ENCODE measurements at places on chromosomes 13 and 19.

GRCh38 chr13:43389983-43390382 lies 366.6 kb downstream of the DNAJC15 start:
- DNase-seq: no peak

DNA sequence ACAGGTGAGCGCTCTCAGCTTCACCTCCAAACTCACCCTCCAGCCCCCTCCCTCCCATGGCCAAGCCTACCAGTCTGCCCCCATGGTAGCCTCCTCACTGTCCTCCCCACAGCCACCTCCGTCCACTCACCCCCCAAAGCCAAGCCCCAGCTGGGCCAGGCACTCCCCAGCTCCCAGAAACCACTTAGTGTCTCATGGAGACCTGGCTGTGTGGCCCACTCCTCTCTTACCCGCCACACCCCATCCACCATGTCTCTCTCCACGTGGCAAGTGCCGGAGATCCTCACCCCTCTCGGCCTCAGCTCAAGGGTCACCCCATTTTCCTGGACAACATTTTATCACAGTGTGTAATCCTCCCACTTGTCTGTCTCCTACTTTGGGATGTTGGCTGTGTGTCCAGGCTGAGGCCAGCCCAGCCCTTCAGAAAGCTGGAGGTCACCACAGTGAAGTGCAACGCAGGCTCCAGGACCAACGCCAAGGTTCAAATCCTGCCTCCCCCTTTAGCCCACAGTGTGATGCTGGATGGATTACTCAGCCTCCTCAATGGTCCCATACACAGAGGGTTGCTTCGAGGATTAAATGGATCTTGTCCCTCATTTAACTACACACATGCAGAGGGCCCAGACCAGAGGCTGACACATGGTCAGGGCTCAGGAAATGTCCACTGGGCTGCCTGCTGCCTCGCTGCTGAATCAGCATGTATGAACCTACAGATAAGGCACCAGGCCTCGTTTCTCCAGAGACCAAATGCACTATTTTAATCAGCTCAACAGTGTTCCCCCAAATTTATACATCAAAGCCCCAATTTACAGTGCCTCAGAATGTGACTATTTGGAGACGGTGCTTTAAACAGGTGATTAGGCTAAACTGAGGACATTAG lies 71.3 kb downstream of the CEBPG start:
- DNase-seq: no peak

- DNase-seq: no peak
These were observed 9.0 kb downstream of the ZNF331 start for GRCh38 chr19:53546758-53547513.

DNA sequence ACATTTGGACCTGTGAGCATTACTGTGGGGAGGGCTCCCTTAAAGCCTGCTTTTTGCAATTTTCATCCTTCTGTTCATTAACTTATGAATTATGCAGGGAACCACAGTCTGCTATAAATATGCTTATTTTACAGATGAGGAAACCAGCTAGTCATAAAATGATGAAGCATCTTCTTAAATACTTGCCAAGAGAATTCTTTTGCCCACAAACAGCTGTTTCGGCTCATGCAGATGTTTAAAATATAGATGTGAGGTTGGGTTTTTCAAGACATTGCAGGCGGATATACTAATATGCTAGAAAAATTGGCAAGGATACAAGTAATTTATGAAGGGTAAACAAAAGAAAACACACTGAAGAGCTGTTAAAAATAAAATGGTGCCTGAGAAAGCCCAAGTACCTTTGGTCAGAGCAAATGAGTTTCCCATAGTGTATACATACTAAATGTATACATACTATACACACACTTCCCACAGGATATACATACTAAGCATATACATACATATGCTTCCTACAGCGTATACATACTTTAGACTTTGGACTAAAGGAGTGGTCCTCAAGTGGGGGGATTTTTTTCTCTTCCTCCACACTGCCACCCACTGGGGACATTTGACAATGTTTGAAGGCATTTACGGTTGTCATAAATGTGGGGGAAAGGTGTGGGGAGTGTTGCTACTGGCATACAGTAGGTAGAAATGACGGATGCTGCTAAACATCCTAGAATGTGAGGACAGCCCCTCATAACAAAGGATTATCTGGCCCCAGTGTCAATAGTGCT lies 164.9 kb upstream of the CSNK1A1L start:
- no peak for DNase-seq

DNA sequence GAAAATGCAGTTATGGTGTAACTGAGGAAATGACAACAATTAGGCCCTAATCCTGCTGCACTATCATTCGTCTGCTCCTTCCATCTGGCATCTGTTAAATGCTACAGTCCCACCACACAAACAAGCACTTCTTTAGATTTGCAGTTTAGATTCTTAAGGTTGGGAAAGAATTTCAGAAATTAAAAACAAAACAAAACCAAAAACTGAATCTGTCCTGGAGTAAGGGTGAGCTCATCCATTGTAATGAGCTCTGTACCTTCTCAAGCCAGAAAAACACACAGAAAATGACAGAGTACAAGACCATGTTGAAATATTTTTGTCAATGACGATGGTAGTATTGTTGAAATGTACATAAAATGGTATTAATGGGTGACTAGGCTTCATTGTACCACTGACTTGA lies 28.3 kb downstream of the SMAD9 start:
- no peak for DNase-seq

DNA sequence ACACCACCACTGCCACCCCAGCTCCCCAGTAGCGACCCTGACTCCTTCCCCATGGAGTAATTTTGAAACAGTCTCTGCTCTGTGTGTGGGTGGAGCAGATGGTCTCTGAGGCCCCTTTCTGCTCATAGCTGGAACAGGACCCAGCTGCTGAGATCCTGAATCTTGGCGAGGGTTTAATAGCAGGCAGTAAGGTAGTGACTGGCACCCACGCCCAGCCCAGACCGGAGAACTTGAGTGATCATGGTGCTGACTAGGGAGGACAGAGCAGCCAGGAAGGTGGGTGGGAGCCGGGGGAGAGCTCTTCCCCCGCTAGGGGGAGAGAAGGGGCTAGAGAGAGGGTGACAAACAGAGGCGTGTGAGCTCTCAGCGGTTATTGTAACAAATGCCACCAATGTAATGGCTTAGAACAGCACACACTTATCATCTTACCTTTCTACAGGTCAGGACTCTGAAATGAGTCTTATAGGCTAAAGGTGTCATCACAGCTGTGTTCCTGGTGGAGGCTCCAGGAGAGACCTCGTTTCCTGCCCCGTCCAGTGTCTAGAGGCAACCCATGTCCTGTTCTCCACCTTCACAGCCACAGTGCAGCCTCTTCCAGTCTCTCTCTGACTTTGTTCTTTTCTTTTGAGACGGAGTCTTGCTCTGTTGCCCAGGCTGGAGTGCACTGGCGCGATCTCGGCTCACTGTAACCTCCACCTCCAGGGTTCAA lies 7.2 kb upstream of the ACER1 start:
- no peak for DNase-seq

GRCh38 chr13:76570510-76570971 lies 315.7 kb downstream of the KCTD12 start:
- DNase-seq: peak; percentile 35

DNA sequence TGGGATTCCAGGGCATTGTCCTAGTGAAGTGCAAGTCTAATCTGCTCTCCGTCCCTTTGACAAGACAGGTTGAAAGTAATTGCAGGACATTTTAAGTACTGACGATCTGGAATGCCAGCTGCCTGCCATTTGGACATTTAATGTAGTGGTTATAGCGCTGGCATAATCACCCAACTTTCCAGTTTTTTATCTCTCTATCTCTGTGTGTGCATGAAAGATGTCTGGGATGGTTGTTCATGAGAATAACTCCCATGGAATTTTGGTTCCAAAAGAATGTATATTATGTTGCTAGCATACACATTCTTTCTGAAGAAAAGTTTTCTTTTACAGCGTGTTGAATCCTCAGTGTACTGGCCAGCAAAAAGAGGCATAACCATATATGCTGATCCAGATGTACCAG lies 53.6 kb downstream of the TDRD12 start:
- DNase-seq: no peak

GRCh38 chr19:51027873-51028272 lies 1.5 kb upstream of the KLK11 start:
- no peak for DNase-seq

- no peak for DNase-seq
These were observed 98.9 kb downstream of the TNFSF13B start for GRCh38 chr13:108368250-108368905.

DNA sequence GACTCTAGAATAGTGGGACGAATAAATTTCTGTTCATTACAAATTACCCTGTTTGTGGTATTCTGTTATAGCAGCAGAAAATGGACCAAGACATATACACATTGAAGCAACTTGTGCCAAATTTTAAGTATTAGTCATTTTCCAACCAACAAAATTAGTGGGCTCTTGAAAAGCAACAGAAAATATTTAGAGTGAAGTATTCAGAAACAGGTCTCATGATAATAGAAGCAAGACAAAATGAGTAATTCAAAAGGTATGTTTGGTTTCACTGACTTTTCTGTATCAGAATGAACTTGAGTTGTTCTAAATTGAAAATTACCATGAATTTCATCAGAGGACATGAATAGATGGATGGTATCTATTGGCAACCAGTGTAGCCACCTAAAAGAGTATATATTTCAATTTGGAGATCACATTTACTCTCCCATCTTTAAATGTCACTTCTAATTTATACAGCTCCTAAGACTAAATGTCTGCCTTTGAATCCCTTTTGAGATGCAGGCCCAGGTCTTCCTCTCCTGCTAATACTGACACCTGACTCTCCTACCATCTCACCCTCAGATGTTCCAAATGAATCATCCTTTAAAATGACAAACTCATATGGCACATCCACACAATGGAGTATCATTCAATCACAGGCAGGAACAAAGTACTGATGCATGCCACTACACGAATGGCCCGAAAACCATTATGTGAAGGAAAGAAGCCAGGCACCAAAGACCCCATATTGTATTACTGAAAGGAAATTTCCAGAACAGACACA lies 40.7 kb upstream of the DOCK9 start:
- no peak for DNase-seq
